Astrocyte (in vitro differentiated cells and primary cell): ENCODE measurements at places on chromosomes 1 and 21. TPM values are rescaled to one million over a fixed set of nuclear protein-coding genes. Genes with fewer than 3 reads are reported as not detected.

The FAM72C gene
- 0.41 and 0.61 TPM in 2 replicates for total RNA-seq

The CLDN17 gene
- total RNA-seq, result not detected in 2 replicates

The IFNAR1 gene
- total RNA-seq, result 42.9 and 44.0 TPM in 2 replicates

The RNF186 gene
- not detected in 2 replicates for total RNA-seq

The C21orf58 gene
- 3.1 and 3.2 TPM in 2 replicates for total RNA-seq

The S100A3 gene
- total RNA-seq, result 12.8 and 14.6 TPM in 2 replicates

The COX20 gene
- 48.0 and 51.0 TPM in 2 replicates for total RNA-seq

The KPRP gene
- total RNA-seq, result not detected in 2 replicates

The PYHIN1 gene
- not detected in 2 replicates for total RNA-seq

The RHOU gene
- total RNA-seq, result 3.5 and 6.1 TPM in 2 replicates

The CD52 gene
- 1.9 TPM in 1 of 2 replicates, not detected in the other for total RNA-seq

The S100A5 gene
- total RNA-seq, result 0.39 TPM in 1 of 2 replicates, not detected in the other

The INKA2 gene
- total RNA-seq, result 7.3 and 12.6 TPM in 2 replicates

The C4BPA gene
- total RNA-seq, result not detected in 2 replicates

The LCE5A gene
- not detected in 2 replicates for total RNA-seq

The C1orf53 gene
- 6.8 and 7.9 TPM in 2 replicates for total RNA-seq

The AADACL3 gene
- 0.05 TPM in 1 of 2 replicates, not detected in the other for total RNA-seq

The SIKE1 gene
- 62.0 and 64.2 TPM in 2 replicates for total RNA-seq

The KIF1B gene
- 74.6 and 75.9 TPM in 2 replicates for total RNA-seq

The TNFRSF4 gene
- total RNA-seq, result 0.34 and 0.41 TPM in 2 replicates

The TMIGD3 gene
- not detected in 2 replicates for total RNA-seq

The OR2L5 gene
- total RNA-seq, result not detected in 2 replicates

The S100A4 gene
- 58.5 and 69.3 TPM in 2 replicates for total RNA-seq

The SPATA21 gene
- not detected in 2 replicates for total RNA-seq

The KCNJ6 gene
- total RNA-seq, result 2.0 and 2.6 TPM in 2 replicates

The ZDHHC18 gene
- total RNA-seq, result 22.3 and 22.6 TPM in 2 replicates

The TBX19 gene
- 1.1 and 1.9 TPM in 2 replicates for total RNA-seq

The STUM gene
- not detected in 2 replicates for total RNA-seq

The RPRD2 gene
- total RNA-seq, result 25.2 and 26.0 TPM in 2 replicates

The CCDC17 gene
- 2.4 and 3.8 TPM in 2 replicates for total RNA-seq

The PPT1 gene
- 33.1 and 37.0 TPM in 2 replicates for total RNA-seq

The XCL2 gene
- not detected in 2 replicates for total RNA-seq

The KIRREL1 gene
- 195 and 231 TPM in 2 replicates for total RNA-seq

The RPL11 gene
- 737 and 804 TPM in 2 replicates for total RNA-seq
